RPMI7951 (cell line): ENCODE measurements at places on chromosomes 12 and 14.
A peak's percentile ranks its signal among the peaks of the same experiment; 100 is the strongest.

DNA sequence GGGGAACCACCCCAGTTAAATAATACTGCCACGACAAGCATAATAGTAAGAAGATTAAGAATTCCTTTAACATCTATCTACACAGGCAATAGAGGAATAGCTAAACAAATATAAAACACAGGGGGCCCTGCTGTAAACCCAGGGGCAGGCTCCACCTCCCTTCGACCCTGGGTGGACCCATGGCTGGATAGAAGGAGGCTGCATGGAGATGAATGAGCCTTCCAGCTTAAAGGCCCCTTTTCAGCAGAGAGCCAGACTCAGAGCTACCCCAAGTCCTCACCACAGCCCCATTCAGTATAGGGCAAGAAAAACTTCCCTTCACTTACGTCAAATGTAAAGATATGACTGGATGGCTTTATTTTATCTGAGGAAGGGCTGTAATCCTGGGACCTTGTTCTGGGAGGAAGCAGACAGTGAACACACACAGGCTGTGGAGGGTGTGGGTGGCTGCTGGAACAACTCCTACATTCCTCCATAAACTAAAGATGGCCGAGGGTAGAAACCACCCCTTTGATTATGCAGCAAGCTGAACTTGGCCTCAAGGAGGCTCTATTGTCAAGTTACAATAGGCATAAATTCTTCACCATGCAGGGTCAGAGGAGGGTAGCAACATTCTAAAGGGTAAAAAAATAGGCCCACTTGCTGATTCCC, 30.4 kb downstream of the NUAK1 start:
- DNase-seq: peak; percentile 49

GRCh38 chr12:592024-592505, 71.2 kb downstream of the NINJ2 start:
- DNase-seq: no peak

- DNase-seq: peak; percentile 59
Observed at GRCh38 chr12:53695152-53696145, 19.6 kb upstream of the ATP5MC2 start.

DNA sequence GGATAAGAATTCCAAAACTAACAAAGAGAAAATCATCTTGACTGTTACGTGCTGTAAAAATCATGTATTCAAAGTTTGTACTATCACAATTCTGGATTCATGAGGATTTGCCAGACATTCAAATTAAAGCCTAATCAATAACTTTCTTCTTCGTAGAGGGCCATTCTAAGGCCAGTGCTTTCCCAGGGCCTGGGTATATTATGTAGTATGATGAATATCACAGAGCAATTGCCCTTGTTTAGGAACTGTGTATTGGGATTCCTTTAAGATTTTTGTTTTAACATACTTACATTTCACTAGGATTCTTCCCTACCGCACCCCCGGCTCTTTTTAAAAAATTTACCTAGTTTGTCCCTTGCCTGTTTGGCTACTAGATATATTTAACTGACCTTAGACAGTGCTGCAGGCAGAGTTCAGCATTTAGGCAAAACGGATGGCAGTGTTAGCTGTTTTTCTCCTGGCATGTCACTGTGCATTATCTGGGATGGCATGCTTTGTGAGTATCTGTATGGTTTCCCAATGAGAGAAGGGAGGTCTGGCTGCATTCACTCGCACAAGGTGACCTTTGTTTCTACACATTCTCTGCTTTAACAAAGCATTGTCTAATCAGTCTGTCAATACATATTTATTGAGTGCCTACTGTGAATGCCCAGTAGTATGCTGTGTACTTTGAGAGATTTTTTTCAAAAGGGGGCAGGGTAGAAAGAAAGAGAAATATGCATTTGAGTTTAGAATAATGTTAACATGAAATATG, 63.3 kb downstream of the ERC1 start:
- DNase-seq: no peak

DNA sequence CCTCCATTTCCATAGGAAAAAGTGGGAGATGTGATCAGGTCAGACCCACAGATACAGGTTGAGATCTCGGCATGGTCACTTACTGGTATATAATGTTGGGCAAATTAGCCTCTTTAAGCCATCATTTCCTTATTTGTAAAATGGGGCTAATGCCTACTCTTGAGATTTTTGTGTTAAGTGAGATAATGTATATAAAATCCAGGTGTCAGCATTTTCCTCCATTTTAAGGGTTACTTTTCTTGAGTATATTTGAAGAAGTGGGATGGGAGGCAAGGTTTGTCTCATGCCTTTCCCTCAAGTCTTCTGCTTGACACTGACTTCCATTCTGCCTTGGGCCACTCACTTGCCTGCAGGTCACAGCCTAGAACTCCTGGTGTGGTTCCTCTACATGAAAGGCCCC, 10.1 kb upstream of the POU6F1 start:
- DNase-seq: no peak

GRCh38 chr12:18589316-18589715, 148.5 kb downstream of the PLCZ1 start:
- DNase-seq: no peak
